Stimulated activated CD4-positive, alpha-beta T cell treated with anti-CD3 and anti-CD28 coated beads, Interleukin-15, amount 100 ng/mL, for 48 hours (primary cell): ENCODE measurements at places on chromosomes 11 and 22.

- no peak for DNase-seq
These were observed 63.3 kb downstream of the DGCR2 start for GRCh38 chr22:19058713-19059451.

DNA sequence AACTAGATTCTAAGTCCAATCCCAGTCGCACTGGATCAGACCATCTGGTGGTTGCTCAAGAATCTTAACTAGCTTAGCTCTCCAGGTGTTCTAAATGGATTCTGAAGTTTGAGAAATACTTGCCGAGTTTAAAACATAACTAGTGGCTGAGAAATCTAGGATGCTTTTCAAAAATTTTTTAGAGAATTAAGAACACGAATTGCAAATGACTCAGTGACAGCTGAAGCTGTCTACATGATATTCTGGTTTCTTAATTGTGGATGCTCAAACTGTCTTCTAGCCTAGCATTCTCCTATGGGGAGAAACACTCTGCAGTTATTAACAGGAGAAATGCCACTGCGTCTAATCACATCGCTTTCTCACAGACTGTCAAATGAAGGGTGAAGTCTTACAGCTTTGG lies 20.2 kb upstream of the TP53AIP1 start:
- DNase-seq, result no peak

DNA sequence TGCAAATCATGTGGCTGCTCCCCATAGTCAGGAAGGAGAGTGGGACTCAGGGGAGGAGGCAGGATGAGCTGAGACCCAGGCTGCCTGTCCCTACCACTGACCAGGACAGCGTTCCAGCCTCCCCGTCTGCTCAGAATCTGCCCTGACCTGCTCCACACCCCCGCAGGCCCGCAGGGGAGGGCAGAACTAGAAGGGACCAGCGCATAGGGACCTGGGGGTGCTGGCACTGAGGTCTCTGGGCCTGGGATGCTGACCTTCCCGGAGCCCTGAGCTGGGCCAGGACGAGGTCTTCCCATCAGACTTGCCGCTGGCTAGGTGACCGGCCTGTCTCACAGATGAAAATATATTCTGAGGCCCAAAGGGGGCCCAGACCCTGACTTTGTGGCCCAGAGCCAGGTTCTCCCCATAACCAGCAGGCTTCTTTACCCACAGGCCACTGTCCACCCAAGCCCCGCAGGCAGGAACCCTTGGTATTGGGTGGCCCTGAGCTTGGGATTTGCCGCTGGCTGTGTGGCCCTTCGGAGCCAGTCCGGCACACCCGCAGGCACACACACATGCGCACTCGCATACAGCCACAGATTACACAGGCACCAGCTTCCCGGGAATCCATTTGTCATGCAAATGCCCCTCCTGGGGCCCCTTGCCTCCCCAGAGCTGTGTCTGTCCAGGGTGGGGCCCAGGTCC lies 13.8 kb upstream of the PIM3 start:
- DNase-seq, result no peak

DNA sequence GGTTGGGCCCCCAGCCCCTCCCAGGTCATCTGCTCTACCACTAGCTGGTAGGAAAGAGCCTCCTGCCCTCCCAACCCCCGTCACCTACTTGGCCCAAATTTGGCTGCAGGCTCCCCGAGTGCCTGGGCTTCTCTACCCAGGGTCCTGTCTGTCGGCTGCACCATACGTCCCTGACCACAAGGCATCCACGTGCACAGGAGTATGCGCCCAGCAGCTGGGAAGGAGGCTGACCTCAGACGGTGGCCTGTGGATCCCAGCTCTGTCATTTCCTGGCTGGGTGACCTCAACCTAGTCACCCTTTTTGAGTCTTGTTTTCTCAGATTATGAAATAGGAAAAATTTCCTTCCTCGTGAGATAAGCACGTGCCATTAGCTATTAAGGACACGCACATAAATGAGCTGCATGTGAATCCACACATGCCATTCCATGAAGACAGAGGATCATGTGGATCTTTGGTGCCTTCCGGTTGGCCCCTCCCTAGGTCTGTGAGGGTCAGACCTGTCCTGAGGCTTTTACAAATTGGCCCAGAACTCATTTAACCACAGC lies 13.7 kb downstream of the CYB561A3 start:
- DNase-seq, result no peak

GRCh38 chr11:48029681-48030290 lies 49.4 kb downstream of the PTPRJ start:
- no peak for DNase-seq

DNA sequence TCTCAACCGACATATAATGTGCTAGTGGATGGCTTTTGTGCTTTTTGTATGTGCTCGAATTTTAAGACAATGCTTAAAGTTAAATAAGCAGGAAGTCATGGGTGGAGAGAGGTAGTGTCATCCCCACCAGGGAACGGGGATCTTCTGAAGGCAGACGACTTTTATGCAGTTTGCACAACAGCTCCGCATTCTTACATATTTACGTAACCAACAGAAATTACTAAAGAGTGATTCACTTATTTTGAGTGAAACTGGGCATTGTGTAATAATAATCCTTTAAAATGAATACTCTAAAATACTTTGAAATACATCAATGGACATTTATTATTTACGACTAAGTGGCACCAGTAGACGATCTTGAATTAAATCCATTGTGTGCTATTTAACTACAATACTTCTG lies 305.1 kb downstream of the CNTN5 start:
- no peak for DNase-seq

GRCh38 chr11:11263238-11264005 lies 89.6 kb downstream of the CSNK2A3 start:
- no peak for DNase-seq

DNA sequence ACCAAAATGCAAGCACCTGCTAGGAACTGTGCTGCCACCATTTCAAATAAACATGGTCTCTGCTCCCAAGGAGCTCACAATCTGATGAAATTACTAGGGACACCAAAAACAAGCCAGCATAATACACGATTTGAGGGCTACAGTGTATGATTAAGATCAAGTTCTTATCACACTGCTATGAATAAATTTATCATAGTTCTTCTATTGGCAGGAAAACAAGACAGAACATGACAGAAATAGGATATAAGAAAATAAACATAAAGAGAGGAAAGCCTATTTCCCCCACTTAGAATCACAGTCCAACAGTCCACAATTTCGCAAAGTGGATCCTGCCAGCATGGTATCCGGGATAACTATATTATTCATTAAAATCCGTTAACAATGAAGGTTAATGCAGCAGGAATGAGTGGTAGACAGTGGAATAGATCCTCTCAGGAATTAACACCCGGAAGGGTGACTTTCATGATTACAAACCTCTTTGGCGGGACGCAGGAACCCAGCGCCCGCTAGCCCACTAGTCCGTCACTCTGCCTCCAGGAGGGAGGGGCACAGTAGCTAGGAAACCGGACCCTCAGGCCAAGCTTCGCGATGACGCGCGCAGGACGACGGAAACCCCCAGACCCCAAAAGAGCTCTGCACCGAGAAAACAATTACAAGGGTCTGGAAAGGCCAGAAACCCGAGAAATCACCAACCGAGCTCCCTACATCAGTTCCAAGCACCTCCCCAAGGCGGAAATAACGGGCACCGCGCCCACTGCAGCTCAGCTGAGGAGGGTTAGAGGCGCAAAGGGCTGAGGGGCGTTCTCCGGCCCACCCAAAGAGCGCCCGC lies 607 bp downstream of the CCDC82 start:
- DNase-seq, result no peak

DNA sequence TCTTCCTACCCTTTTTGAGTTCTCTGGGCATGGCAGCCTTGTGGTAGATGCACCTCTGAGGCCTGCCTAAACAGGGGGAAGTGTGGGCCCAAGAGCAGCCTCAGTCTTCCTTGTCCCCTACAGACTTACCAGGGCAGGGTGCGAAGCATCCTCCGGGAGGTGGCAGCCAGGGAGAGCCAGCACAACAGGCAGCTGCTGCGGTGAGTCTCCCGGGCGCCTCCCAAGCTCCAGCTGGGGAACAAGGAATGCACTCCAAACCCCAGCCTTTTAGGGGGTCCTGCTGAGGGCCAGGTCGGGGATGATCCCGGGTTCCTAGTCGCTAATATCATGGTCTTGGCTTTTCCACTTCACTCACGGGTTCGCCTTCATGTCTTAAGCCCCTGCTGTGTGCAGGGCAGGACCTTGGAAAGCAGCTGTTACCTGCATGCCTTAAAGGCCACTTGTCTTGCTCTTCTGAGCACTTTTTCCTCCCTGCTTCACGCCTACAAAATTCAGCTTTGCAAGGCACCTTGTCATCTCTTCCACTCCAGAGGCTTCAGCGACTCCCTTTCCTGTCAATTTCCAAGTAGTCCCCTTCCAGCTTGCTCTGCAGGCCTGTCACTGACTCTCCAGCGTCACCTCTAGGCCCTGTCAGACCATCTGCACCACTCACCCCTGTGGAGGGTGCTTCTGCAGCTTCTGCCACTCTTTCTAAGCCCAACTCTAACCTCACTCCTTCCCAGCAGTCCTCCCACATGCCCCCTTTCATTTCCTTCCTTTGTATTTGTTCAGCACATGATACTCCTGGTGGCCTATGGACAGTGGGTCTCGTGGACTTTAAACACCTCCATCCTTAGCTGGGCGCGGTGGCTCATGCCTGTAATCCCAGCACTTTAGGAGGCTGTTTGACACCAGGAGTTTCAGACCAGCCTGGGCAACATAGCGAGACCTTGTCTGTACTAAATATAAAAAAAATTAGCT lies 57.0 kb downstream of the PISD start:
- no peak for DNase-seq

- DNase-seq, result no peak
These were observed 592.5 kb downstream of the INSC start for GRCh38 chr11:15707194-15707593.

GRCh38 chr11:134502153-134502550 lies 90.1 kb upstream of the B3GAT1 start:
- DNase-seq, result no peak

DNA sequence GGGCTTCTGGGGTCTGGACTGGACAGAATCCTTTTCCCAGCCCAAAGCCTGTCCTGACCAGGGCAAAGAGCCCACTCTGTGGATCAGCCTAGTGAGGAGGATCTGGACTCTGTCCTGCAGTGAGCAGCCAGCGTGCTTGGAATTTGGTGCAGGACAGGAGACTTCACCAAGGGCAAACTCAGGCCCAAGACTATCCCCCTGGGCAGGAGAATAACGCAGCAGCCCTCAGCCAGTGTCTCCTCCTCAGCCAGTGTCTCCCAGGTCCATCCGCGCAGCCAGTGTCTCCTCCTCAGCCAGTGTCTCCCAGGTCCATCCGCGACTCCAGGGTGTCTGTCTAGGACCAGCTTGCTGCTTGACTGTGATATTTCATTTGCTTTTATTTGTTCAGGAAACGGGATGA lies 1334.0 kb downstream of the TBC1D22A start:
- no peak for DNase-seq

GRCh38 chr11:128965485-128965884 lies 22.8 kb upstream of the TP53AIP1 start:
- no peak for DNase-seq

- no peak for DNase-seq
These were observed 509.9 kb downstream of the NTM start for GRCh38 chr11:131880316-131880715.

DNA sequence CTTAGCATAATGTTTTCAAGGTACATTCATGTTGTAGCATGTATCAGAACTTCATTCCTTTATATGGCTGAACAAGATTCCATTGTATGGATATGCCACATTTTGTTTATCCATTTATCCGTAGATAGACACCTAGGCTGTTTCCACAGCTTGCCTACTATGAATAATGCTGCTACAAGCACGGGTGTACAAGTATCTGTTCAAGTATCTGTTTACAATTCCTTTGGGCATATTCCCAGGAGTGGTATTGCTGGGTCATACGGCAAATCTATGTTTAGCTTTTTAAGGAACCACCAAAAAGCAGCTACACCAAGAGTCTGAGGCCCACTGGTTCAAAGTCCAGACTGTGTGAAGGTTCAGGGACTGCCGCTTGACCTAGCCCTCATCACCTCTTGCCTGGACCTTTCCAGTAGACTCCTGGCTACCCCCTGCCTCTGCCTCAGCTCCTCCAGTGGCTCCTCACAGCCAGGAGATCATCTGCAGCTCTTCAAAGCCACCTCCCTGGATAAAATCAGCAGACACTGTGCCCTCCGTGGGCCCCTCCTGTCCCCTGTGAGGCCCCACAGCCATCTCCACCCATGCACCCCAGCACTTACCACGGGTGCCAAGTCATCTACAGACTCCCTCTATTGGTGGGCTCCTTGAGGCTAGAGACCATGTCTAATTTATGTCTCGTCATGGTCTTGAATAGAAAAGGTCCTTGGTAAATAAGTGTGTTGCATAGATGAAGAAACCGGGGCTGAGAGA lies 160.3 kb downstream of the MN1 start:
- no peak for DNase-seq

DNA sequence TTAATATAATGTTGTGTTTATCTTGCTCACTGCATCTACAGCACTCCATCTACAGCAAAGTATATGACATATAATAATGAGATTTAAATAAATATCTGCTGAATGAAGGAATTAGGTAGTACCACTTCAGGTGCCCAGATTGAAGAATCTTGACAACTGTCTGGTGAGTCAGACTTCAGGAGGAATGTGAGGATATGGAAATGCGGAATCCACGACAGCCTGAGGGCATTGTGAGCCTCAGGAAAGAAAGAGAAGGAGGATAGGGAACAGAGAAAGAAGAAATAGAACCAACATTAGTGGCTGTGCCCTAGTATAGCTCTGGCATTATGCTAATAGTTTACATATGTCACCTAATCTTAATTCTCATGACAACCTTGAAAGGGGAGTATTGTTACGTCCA lies 304.4 kb downstream of the AASDHPPT start:
- no peak for DNase-seq

GRCh38 chr22:43520632-43521039 lies 108.8 kb downstream of the MPPED1 start:
- DNase-seq, result no peak

DNA sequence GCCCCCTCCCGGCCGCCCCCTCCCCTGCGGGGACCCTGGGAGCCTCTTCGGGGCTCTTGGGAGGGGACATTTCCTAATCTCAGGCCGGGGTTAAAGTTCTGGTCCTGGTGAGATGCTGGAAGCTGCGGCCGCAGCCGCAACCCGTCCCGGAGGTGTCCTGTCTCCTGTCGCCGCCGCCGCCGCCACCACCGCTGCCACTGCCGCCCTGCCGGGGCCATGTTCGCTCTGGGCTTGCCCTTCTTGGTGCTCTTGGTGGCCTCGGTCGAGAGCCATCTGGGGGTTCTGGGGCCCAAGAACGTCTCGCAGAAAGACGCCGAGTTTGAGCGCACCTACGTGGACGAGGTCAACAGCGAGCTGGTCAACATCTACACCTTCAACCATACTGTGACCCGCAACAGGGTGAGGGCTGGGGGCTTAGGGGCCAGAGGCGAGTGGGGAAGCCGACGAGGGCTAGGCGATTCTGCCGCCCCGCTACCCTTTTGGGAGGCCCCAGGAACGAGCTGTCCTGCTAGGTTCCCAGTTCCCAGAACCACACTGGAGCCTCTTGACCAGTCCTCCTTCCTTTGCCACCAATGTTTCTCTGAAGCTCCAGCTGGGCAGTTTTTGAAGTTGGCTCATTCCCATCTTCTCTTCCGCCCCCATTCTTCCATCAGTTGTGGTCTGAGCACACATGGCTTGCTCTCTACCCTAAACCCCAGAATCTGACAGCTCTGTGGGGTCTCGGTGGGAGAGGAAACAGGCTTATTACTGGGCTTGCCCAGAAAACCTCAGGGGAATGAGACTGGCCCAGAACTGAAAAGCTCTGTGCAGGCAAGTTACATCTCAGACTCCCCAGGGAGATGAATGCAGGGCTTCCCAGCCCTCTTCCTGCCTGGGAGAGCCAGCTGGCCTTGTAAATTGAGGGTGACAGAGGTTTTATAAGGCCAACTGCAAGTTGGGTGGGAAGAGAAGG lies 781 bp downstream of the SIDT2 start:
- DNase-seq, result no peak

- DNase-seq, result no peak
These were observed 14.8 kb upstream of the MAML2 start for GRCh38 chr11:96357794-96358193.

- DNase-seq, result no peak
These were observed 18.9 kb downstream of the ARVCF start for GRCh38 chr22:19997561-19998231.
